ENCODE measurements at places on chromosomes 4 and X.

DNA sequence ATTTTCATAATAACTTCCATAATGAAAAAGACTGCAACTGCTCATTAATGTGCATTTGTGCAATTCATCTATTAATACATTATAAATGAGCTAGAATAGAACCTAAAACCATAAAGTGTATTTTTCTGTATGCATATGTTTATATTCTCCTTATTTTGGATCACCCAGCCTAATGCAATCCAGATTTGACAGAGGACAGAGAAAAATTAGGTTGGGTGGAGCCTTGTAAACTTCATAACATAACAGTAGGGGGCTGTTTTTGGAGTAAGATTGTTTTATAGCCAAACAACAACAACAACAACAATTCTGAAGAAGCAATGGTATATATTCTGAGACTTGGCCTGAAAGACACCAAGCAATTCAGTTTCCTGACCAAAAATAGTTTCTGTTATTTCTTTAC lies 615.3 kb upstream of the SLIT2 start:
- DNase-seq = no peak

- DNase-seq = no peak
Observed at GRCh38 chr4:31193521-31193920, 473.4 kb downstream of the PCDH7 start.

DNA sequence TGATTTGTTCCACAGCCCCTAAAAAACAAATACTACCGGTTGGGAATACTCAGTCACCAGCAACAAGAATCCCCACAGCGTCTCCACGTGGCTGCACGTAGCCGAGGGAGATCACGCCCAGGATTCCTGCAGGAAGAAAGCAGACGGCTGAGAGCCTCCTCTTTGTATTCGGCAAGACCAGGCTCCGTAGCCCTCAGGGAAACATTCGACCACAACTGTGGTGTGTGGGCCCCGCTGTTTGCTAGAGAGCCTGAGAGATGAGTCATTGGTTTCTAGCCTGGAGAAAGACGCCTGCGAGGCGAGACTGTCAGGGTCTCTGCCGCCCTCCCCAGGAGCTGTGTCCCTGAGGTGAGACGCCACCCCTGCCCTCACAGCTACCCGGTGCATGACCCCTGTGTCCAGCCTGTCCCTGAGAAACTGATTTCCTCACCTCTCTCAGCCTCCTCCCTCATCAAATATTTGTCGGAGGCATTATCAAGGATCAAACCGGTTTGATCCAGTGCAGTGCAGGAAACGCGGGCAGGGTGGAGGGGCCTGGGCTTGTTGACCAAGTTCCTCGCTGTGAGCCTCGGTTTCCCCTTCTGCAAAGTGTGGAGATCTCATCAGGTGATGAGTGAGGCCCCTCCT lies 4.7 kb upstream of the S100P start:
- DNase-seq = peak; percentile 70

DNA sequence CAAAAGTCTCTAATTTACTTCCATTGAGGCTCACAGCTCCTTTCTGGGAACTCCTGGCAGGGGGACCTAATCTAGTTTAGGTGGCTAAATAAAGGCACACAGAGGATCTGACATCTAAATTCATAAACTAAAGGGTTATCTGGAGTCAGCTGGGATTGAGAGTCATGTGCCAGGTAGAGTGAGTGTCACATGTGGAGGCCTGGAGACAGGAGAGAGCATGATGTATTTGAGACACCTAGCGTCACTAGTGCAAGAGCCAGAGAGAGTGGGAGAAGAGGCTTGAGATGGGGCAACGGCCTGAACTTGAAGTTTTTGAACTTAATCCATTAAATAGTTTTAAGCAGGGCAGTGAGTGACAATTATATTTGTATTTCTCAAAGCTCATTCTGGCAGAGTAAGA lies 152.6 kb downstream of the ARHGAP10 start:
- DNase-seq = no peak

GRCh38 chr4:59647500-59647899 lies 1552.6 kb upstream of the ADGRL3 start:
- no peak for DNase-seq

DNA sequence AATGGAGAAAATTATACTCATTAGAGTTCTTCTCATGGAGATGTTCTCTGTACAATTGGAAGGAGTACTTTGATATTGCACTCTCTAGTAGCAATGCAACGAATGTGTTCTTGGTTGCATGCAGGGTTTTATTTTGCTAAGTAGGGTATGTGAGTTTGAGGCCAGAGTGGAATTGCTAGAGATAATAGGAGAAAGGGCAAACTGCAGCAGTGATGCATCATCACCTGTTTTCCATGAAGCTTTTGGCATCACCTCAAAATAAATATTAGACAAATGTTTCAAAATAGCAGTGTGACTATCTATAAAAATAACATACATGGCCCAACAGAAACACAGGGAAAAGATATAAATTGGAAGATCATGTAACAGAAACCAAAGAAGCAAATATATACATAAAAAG lies 93.3 kb downstream of the TIGD2 start:
- DNase-seq = no peak

GRCh38 chr4:123807866-123808265 lies 411.3 kb downstream of the SPRY1 start:
- no peak for DNase-seq

DNA sequence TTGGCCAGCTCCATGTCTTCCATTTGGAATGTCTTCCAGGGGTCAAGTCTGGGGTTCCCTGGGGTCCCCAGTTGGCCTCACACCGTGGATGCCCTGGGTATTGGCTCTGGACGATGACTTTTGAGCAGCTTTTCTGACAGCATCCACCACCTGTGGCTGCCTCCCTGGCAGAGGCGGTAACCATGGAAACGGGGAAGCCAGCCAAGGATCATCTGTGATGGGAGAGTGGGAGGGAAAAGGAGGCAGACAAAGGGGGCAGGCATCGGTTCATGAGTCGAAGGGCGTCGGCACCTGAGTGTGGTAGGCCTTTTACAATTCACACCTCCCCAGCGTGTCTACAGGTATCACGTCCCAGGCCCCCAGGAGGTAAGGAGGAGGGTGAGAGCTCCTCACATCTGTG lies 152.2 kb downstream of the ASMT start:
- no peak for DNase-seq

DNA sequence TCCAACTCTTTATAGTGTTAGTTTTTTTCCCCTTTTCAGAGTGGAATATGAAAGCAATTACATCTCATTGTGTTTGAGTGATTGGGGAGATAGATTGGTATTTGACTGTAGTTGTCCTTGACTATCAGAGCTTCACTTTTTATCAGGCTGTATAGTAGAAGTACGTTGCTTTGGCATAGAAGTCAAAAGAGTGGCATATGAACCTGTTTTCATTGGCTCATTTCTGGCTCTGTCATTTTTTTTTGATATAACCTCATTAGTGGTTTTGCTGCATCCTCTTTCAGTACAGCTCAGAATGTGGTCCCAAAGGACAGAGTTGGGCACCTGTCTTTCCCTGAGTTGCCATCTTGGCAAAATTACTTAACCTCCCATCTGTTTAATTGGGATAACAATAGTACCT lies 1.4 kb downstream of the TMA16 start:
- DNase-seq = no peak

DNA sequence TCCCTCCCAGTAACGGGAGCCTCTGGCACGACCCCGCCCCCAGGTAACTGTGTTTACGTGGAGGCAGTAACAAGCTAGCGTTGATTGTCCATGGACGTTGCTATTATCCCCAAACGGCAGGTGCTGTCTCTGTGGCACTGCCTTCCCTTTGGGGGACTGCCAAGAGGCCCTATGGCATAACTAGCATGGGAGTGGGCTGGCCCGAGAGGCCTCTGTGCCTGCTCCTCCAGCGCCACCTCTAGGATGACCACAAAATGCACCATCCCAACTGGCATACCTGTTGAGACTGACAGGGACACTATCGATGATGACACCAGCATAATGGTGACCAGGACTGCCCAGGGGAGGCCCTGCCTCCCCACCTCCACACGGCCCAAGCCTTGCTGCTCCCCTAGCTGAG lies 1.5 kb downstream of the SRPK3 start:
- no peak for DNase-seq

DNA sequence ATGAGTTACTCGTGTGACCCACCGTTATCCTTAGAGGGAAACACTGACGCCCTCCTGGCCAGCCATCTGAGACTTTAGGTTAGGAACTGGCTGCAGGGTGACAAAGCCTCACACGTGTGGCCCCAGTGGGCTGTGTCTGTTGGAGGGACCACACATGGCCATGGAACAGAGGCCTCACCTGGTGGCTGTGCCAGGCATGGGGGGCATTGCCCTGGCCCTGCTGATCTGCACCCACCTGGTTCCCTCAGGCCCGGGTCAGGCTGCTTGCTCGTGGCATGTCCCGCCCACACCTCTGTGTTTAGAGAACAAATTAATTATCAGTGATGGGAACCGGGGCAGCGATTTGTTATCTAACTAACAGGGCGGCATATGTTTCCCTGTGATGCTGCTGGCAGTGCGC lies 100.9 kb upstream of the PSAPL1 start:
- DNase-seq = no peak

DNA sequence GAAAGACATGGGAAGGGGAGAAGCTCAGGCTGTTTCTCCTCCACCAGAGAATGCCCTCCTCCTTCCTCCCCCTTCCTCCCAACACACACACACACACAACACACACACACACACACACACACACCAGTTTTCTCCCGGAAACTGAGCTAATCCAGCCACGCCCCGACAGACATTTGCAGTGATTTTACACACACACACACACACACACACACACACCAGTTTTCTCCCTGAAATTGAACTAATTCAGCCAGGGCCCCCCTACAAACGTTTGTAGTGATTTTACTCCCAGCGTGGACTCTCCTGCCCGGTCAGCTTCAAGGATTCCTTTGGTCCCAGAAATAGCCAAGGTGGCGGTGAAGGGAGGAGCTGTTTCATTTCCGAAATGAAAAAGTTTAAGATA lies 32.9 kb upstream of the STX18 start:
- DNase-seq = no peak

GRCh38 chr4:108385076-108385475 lies 216.3 kb upstream of the LEF1 start:
- DNase-seq = no peak

- DNase-seq = no peak
Observed at GRCh38 chr4:26088433-26088928, 174.5 kb downstream of the SMIM20 start.

GRCh38 chr4:109803924-109804571 lies 2.2 kb upstream of the CFI start:
- no peak for DNase-seq

DNA sequence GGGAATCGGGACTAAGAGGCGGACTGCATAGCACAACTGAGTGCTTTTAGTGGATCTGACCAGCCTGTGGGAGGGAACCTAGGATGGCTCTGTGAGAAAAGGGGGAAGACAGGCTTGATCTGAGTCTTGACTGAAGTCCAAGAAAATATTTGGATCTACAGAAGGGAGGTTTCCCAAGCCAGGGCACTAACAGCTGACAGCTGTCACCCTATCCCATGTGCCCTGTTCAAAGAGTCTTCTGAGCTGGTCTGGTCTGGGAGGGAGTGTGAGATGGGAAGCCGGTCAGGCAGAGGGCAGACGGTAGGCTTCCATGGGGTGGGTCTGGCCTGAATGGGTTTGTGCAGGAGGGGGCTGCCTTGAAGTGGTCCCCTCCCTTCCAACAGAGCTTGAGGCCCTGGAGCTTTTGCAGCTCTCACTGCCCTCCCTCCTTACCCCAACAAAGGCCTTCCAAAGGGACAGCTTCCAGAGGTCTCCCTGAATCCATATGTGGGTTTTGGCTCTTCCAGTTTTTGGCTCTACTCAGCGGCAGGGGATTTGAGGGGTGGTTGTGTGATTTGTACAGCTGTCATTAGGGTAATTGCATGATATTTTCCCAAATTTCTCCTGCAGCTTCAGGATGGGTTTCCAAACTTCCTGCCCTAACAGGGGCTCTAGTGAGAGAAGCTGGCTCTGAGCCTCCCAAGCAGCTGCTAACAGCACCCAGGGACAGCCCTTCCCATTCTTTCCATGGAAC lies 643.7 kb downstream of the BCOR start:
- no peak for DNase-seq

DNA sequence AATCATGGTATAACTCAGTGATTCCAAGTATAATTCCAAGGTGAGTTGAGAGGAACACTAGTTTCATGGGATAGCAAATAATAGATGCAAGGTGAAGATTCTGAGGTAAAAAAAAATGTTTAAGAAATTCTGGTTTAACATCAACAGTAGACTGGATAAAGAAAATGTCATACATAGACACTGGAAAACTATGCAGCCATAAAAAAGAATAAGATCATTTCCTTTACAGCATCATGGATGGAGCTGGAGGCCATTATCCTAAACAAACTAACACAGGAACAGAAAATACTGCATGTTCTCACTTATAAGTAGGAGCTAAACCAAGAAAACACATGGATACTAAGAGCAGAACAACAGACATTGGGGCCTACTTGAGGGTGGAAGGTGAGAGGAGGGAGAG lies 54.6 kb upstream of the LEF1 start:
- DNase-seq = no peak

DNA sequence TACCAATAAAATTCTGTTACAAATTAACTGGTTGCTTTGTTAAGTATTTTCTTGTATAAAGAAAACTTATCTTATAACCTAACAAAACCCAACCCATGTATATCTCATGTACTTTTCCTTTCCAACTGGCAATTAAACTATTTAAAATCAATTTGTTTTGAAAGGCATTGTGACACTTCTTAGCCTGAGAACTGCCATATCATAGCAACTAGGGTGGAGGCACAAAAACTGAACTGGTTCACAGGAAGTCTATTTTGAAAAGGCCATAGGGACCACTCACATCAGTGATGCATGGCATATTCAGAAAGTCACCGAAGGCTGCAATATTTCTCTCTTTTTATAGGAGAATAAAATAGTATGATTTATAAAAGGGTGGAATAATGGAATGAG lies 40.5 kb upstream of the ARSJ start:
- no peak for DNase-seq

GRCh38 chr4:52643785-52644244 lies 15.3 kb downstream of the USP46 start:
- no peak for DNase-seq

DNA sequence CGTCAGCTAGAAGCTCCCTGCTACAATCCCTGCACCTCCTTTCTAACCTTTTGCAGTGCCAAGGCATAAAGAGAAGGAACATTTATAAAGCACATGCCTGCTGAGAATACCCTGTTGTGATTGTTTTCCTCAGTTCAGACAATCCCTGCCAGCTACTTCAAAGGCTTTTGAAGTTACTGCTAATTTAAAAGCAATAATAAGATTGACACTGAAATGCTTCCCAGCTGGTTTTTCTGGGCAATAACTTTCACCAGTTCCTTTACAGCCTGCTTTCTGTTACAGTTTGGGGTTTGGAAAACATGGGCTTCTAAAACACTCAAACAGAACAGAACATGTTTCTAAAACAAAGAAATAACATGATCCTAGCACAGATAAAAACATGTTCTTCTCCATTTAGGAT lies 232.3 kb upstream of the CPEB2 start:
- DNase-seq = no peak

GRCh38 chrX:39816871-39817731 lies 280.7 kb downstream of the BCOR start:
- no peak for DNase-seq

GRCh38 chr4:71533121-71533520 lies 194.3 kb downstream of the SLC4A4 start:
- no peak for DNase-seq

- no peak for DNase-seq
Observed at GRCh38 chr4:142663828-142664227, 182.3 kb downstream of the INPP4B start.

GRCh38 chrX:19893727-19894126 lies 6.3 kb upstream of the SH3KBP1 start:
- DNase-seq = no peak
